ENCODE measurements at places on chromosomes 2 and 18.

GRCh38 chr18:56645415-56646016 is 5.6 kb upstream of the WDR7 start:
- DNase-seq = no peak

GRCh38 chr18:75057169-75057960 is 151.6 kb downstream of the PTGR3 start:
- DNase-seq = no peak

- no peak for DNase-seq
These were observed 2.2 kb downstream of the MMADHC start for GRCh38 chr2:149585166-149585885.

- no peak for DNase-seq
These were observed 472.6 kb downstream of the DLGAP1 start for GRCh38 chr18:3982541-3982940.

DNA sequence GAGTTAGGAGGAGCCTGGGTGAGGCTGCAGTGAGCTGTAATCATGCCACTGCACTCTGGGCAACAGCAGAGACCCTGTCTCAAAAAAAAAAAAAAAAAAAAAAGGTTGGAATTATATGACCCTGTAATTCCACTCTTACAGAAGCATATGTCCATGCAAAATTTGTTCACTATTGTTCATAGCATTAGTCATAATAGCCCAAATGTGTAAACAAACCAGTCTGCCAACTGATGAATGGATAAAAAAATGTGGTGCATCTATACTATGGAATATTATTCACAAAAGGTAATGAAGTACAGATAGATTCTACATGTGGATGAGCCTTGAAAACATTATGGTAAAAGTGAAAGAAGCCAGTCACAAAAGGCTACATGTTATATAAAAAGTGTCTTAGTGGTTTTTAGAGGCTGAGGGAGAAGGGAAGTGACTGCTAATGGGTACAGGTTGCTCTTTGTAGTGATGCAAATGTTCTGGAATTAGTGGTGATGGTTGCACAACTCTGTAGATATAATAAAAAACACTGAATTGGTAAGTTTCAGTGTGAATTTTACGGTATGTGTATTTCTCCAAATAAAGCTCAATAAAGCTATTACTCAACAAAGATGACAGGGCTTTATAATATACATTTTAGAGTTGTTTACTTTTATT is 9.4 kb downstream of the COA5 start:
- no peak for DNase-seq

GRCh38 chr18:13501891-13502290 is 224.5 kb downstream of the FAM210A start:
- no peak for DNase-seq

DNA sequence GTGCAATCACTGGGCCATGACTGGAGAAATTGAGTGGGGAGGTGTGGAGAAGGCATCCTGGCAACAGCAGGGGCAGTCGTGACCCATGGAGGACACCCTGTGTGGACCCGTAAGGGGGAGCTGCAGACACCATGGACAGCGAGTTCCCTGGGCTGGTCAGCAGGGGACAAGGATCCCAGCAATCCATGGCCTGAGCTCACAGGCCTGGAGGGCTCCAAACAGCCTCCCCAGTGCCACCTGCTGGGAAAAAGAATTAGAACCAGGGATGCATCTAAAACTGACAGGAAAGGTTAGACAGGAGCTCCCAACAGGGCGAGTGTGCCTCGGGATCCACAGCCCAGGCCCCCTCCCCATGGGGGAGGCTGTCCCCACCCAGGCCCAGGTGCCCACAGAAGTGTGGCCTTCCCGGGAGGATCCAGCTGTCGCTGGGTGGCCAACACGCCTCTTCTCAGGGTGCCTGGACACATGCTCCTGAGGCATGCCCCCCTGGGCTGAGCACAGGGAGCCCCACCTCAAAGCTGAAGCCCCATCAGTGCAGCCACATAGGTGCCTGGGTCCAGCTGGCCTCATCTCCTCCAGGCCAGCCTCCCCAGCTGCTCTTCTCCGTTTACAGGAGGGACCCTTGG is 20.5 kb upstream of the KIF1A start:
- peak; percentile 30 for DNase-seq

GRCh38 chr2:4258563-4258962 is 555.2 kb downstream of the DCDC2C start:
- DNase-seq = no peak

- no peak for DNase-seq
These were observed 125.4 kb downstream of the SPTBN1 start for GRCh38 chr2:54581326-54582039.

- no peak for DNase-seq
These were observed 51.9 kb downstream of the EFEMP1 start for GRCh38 chr2:55871637-55872036.

GRCh38 chr18:33051407-33051806 is 278.6 kb upstream of the KLHL14 start:
- no peak for DNase-seq

- DNase-seq = no peak
These were observed 24.6 kb downstream of the NRP2 start for GRCh38 chr2:205706769-205707381.

GRCh38 chr2:28250006-28250405 is 142.7 kb upstream of the FOSL2 start:
- no peak for DNase-seq

- DNase-seq = no peak
These were observed 120.5 kb downstream of the AFF3 start for GRCh38 chr2:100021791-100022340.

GRCh38 chr2:76684756-76685155 is 837.4 kb downstream of the LRRTM4 start:
- no peak for DNase-seq

- no peak for DNase-seq
These were observed 64.1 kb upstream of the ZNF532 start for GRCh38 chr18:58800582-58800981.

GRCh38 chr18:33745871-33746545 is 168.0 kb downstream of the ASXL3 start:
- DNase-seq = peak; percentile 26

DNA sequence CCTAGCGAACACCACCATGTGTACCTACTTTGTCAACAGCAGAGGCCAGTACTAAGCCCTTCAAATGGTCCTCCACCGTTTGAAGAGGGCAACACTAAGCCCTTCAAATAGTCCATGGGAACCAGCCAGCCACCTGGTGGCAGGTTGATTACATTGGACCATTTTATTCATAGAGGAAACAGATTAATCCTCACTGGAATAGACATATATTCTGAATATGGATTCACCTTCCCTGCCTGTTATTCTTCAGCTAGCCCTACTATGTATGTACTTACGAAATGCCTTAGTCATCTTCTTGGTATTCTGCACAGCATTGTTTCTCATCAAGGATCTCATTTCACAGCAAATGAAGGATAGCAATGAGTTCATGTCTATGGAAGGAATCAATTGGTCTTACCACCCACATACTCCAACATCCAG is 10.0 kb upstream of the ZNF396 start:
- no peak for DNase-seq

GRCh38 chr2:203797276-203797675 is 70.3 kb upstream of the CTLA4 start:
- DNase-seq = no peak

- DNase-seq = no peak
These were observed 474.8 kb downstream of the ARHGAP15 start for GRCh38 chr2:143603846-143604565.

DNA sequence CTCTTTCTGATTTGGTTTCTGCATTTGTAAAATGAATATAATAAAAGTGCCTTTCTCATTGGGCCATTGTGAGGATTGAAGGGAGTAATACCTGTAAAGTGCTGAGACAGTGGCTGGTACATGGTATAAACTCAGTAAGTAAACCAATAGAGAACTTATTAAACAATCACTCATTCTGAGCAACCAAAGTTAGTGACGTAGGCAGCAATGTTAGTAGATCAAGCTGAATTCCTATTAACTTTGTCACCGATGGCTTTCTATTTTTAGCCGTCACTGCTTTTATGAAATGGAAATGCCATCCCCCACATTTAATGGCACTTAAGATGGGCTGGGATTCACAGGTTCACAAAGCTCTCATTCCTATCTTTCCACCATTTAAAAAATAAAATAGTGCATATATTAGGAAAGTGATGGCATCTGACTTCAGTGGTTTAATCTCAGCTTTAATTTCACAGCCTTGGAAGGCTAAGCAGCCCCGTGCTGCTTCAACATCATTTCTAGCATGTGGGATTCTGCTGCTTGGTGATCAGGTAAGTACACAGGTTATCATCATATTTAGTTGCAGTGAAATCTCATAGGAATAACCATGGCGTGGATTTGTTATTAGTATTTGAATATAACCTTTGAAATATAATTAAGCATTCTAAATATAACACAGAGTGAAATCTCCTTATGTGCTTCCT is 17.6 kb upstream of the PPP4R1 start:
- no peak for DNase-seq

DNA sequence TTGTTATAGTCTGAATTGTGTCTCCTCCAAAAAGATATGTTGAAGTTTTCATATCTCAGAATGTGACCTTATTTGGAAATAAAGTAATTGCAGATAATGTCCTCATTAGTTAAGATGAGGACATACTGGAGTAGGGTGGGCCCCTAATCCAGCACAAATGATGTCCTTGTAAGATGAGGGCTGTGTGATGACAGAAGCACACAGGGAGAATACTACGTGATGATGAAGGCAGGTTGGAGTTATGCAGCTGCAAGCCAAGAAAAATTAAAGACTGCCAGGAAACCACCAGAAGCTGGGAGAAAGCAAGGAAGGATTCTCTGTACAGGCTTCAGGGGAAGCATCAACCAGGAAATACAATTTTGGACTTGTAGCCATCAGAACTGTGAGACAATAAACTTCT is 58.3 kb upstream of the PNPT1 start:
- DNase-seq = no peak

GRCh38 chr2:236558993-236559978 is 10.3 kb upstream of the ACKR3 start:
- DNase-seq = no peak

GRCh38 chr2:208153156-208153555 is 7.2 kb upstream of the CRYGB start:
- DNase-seq = no peak

- no peak for DNase-seq
These were observed 22.5 kb upstream of the MTA3 start for GRCh38 chr2:42545841-42546390.

GRCh38 chr2:26785431-26786206 is at the start of gene CENPA:
CENPA (plus strand) TSS chr2:26786056; CDS start chr2:26786197, 141 bp downstream.
- peak; percentile 96 for DNase-seq

- no peak for DNase-seq
These were observed 288.6 kb upstream of the HDAC4 start for GRCh38 chr2:239689410-239689809.

GRCh38 chr2:230877759-230878598 is 13.2 kb downstream of the ITM2C start:
- no peak for DNase-seq

- DNase-seq = no peak
These were observed 38.7 kb upstream of the MEX3C start for GRCh38 chr18:51236225-51236624.

GRCh38 chr2:112481050-112481527 is 867 bp upstream of the TTL start:
- peak; percentile 71 for DNase-seq

DNA sequence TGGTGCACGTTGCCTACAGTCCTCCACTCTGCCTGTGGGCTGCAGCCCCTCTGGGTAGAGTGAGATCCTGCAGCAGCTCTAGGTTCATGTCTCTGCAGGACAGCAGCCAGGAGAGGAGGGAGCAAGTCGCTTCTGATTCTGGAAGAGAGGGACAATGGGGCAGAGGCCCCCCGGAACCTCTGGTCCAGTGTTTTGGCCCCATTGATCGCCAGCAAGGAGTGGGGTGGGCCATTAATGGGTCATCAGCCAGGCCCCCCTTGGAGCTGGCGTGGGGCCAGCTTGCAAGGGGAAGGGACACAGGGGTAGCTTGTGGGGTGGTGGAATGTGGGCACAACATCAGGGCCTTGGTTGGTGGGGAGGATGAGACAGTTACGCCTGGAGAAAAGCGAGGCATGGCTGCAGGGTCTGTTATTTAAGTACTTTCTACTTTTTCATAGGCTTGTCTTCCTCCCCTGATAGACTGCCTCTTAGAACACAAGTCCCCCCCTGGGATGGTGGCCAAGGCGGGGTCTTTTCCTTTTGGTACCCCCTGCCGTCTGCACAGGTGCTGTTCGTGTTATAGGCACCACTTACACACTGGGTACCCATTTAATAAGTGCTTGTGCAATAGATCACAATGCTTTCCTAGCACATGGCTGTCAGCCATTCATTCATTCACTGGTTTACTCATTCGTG is 44.6 kb downstream of the INHBB start:
- no peak for DNase-seq

- DNase-seq = peak; percentile 73
These were observed 634 bp downstream of the SPATS2L start for GRCh38 chr2:200306931-200307723.

DNA sequence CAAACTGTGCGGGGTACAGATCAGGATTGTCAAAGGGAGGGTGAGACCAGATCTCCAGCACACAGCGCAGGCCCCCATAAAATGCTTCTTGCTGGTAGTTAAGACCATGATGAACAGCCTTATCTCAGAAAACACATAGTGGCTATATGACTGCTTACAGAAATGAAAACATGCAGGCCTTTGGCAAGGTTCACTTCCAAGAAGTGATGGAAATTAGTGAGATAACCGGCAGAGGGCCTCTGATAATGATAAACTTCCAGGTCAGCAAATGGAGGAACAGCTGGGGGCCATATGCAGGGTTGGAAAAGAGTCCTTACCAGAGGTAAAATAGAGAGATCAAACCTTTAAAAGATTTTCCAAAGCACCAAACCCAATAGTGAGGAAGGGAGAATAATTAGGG is 46.6 kb downstream of the CFAP221 start:
- no peak for DNase-seq

DNA sequence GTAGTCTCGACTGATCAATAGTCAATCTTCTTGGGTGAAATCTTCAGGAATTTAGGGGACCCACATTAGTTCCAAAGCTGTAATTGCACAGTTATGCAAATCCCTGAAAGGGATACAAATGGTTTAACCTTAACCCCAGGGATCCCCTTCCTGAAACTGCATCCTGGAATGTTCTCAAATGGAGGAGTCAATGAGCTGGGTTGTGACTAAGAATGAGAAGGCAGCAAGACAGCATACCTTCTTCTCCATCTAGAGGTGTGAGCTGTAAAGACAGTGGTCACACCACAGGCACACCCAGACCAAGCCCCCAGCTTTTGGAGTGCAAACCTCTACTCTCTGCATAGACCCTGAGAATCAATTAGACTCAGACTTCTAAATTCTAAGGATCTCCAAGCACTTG is 164.7 kb upstream of the MEIS1 start:
- no peak for DNase-seq
